ENCODE measurements at places on chromosomes 16 and 17.
A peak's percentile ranks its signal among the peaks of the same experiment; 100 is the strongest.

DNA sequence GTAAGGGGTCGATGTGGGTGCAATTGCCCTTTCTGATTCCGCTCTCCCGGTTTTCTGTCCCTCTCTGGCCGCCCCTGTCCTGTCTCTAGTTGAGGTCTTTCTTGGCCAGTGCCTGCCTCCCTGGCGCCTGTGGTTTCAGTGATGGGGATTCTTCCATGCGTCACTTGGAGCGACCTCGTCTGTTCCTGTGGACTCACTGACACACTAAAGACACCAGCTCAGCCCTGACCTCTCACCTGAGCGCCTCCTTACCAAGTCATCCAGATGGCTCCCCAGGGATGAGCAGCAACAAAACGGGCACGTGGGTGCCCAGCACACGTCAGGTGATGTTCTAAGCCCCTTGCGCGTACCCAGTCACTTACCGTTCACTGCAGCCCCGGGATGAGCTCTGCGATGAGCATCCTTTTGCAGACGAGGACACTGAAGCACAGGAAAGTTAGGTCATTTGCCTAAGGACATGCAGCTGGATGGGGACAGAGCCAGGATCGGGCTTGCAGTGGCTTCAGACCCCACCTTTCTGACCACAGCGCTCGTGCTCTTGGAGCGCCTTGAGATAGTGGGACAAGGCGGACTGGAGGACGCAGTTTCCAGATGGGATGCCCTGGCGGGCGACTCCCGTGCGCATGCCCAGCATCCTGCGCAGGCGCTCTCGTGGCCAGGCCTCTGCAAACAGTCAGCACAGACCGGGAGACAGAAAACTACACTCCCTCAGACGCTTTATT lies 11.5 kb upstream of the LGALS3BP start:
- DNase-seq: no peak

DNA sequence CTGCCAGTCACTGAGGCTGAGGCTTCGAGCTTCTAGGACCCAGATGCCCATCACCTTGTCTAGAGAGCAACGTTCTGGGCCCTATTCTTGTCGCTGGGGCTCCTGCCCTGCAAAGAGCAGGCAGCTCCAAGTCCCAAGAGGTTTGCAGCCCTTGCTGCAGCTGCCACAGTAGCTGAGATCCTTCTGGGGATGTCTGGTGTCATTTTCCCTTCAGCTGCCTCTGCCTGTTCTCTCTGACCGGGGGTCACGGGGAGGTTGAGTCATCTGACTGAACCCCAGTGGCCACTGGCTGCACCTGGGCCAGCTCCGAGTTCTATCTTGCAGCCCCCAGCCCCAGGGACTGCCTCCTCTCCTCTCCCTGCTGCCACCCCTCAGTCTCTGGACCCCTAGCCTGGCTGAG lies 4.9 kb downstream of the WSCD1 start:
- no peak for DNase-seq

DNA sequence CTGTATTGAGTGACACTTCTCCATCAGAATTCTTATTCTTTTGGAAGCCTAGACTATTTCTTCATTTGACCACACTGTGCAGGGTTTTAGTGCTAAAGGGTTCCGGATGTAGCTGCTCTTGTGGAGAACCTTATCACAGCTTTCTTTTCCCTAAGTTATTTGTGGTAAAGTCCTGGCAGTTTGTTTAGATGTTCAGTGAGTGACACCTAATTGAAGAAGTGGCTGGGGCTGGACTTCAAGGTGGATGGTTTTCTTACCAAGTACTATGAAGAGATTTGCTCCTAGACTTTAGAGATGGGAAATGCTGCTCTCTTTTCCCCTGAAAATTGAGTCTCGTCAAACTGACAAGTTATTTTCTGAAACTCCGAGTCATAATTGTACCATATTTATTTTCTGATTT lies 144.0 kb upstream of the TBX2 start:
- no peak for DNase-seq

DNA sequence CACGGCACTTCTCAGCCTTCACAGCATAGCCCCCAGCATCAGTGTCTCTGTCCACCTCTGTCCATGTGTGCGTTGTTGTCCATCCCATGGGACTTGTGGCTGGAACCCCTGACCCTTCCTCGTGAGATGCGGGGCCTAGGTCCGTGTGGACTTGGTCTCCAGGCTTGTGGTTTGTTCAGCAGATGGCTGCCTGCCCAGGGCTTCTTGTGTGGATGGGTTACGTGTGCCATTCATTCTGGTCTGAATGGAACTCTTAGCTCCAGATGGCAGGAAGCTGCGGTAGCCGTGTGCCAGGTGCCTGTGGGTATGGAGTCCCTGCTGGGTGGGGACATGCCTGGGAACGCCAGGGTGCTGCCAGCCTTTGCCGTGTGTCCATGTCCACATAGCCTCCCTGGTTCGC lies 31.7 kb upstream of the NUDT16L1 start:
- DNase-seq: no peak

GRCh38 chr17:82064433-82065192 lies 991 bp downstream of the DUS1L start:
- DNase-seq: peak; percentile 57
